Effector memory CD8-positive, alpha-beta T cell (primary cell): ENCODE measurements at places on chromosomes 5 and 9.

GRCh38 chr5:112848116-112848811 lies 12.8 kb upstream of the SRP19 start:
- H3K4me1 ChIP-seq = peaks cover 3% of the 10 kb centered on the region
- no peak overlapping the region for H3K27ac ChIP-seq

DNA sequence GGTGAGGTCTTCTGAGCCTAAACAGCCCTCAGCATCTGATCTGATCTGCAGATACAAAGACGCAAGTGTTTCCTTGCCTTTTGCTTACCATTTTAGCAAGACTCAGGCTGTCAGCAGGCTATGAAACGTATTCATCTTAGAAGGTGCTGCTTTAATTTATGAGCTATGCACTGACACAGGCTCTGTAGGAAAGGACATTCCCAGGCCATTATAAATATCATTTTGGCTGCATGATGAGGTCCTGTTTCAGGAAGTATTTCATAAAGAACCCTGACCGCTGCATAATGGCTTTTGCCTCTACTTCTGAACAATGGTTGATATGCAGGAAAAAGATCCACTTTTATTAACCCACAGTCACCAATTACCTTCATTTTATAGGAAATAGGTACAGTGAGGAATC lies 98.4 kb upstream of the CAST start:
- H3K27ac ChIP-seq = no peak overlapping the region
- no peak for DNase-seq
- H3K36me3 ChIP-seq = no peaks in the 10 kb centered on the region
- H3K4me3 ChIP-seq = no peak overlapping the region
- no peaks in the 10 kb centered on the region for H3K4me1 ChIP-seq
- H3K27me3 ChIP-seq = no peaks in the 10 kb centered on the region

DNA sequence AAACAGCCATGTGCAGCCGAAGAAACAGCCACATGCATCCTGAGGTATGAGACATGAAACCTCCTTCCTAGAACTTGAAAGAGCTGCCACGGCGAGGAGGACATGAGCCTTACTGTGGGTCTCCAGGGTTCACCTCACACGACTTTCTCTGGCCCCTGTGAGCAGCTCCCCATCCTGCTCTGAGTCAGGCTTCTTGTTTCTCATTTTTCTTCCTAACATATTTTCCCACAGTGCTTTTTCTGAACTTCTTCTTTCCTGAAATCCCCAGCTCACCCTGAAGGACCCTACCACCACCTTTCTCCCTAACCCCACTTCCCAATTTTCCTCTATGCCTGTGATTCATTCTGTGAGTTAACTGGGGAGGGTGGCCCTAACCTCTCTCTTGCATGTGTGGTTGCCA lies 33.7 kb upstream of the ADRB2 start:
- no peak for DNase-seq
- H3K4me3 ChIP-seq = no peak overlapping the region
- H3K27me3 ChIP-seq = peaks cover 5% of the 10 kb centered on the region
- no peak overlapping the region for H3K27ac ChIP-seq
- no peaks in the 10 kb centered on the region for H3K36me3 ChIP-seq

GRCh38 chr9:70954126-70954525 lies 167.3 kb downstream of the TRPM3 start:
- H3K4me1 ChIP-seq = no peaks in the 10 kb centered on the region
- H3K27me3 ChIP-seq = no peaks in the 10 kb centered on the region
- no peak overlapping the region for H3K4me3 ChIP-seq
- H3K27ac ChIP-seq = no peak overlapping the region
- DNase-seq = no peak
- no peaks in the 10 kb centered on the region for H3K36me3 ChIP-seq

GRCh38 chr9:109725460-109725859 lies 54.5 kb upstream of the PALM2AKAP2 start:
- H3K36me3 ChIP-seq = no peaks in the 10 kb centered on the region
- no peak overlapping the region for H3K4me3 ChIP-seq
- H3K4me1 ChIP-seq = no peaks in the 10 kb centered on the region
- no peaks in the 10 kb centered on the region for H3K27me3 ChIP-seq
- DNase-seq = no peak

DNA sequence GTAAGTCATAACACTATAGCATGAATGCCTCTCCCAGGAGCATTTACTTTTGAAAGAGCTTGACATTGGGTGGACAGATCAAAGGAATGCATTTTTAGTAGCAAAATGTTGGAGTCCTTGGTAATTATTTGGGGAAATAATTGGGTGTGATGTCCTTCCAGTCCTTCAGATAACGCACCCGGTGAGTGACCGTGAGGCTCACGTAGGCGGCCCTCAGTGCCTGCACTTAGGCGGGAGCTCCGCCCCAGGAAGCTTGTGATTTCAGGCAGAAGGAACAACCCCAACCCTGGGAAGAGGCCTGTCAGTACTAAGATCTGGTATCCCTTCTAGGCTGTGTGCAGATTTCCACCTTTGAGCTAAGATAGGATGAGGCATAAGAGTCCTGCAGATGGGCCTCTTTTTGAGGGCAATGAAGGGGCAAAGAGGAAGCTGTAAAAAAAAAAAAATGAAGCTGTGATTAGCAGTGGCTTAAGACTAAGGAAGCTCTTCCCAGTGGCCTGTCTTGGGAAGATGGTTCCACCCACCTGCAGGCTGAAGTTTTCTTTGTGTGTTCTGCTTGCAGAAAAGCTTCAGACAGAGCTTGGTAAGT lies 14.9 kb downstream of the BTNL9 start:
- H3K4me3 ChIP-seq = no peak overlapping the region
- H3K4me1 ChIP-seq = peaks cover 18% of the 10 kb centered on the region
- H3K27me3 ChIP-seq = peaks cover 96% of the 10 kb centered on the region
- no peak overlapping the region for H3K27ac ChIP-seq
- peaks cover 9% of the 10 kb centered on the region for H3K36me3 ChIP-seq

DNA sequence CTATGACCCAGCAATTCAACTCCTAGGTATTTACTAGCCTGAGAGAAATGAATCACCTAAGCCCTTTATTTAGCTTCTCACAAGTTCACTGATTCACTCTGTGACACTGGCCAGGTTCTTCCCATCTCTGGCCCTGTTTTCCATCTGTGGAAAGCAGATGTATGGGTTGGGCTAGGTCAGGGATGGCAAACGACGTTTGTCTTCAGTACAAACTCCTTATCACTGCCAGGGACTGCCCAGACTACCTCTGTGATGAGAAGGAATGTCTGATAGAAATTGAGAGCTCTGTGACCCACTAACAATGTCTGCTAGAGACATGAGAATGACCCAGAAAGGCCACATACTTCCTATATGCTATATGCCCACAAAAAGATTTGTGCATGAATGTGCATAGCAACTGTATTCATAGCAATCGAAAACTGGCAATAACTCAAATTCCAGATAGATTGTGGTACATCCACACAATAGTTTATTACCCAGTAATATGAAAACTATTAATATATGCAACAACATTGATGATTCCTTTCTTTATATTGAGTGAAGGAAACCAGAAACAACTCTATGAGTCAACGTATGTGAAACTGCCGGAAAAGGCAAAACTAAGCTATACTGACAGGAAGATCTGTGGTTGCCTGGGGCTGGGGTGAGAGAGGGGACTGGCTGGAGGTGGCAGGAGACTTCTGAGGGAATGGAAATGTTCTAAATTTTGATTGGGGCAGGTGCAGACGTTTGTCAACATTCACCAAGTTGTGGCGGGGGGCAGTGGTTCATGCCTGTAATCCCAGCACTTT lies 32.0 kb upstream of the ADAM19 start:
- H3K4me1 ChIP-seq = peaks cover 29% of the 10 kb centered on the region
- DNase-seq = peak; percentile 45
- peaks cover 12% of the 10 kb centered on the region for H3K36me3 ChIP-seq
- H3K27ac ChIP-seq = peak overlapping the region; percentile 92
- H3K4me3 ChIP-seq = peak overlapping the region; percentile 58

GRCh38 chr9:111356481-111357244 lies 26.6 kb upstream of the OR2K2 start:
- no peak overlapping the region for H3K27ac ChIP-seq
- no peaks in the 10 kb centered on the region for H3K27me3 ChIP-seq
- no peaks in the 10 kb centered on the region for H3K4me1 ChIP-seq
- H3K36me3 ChIP-seq = peaks cover 3% of the 10 kb centered on the region
- no peak overlapping the region for H3K4me3 ChIP-seq
- no peak for DNase-seq

DNA sequence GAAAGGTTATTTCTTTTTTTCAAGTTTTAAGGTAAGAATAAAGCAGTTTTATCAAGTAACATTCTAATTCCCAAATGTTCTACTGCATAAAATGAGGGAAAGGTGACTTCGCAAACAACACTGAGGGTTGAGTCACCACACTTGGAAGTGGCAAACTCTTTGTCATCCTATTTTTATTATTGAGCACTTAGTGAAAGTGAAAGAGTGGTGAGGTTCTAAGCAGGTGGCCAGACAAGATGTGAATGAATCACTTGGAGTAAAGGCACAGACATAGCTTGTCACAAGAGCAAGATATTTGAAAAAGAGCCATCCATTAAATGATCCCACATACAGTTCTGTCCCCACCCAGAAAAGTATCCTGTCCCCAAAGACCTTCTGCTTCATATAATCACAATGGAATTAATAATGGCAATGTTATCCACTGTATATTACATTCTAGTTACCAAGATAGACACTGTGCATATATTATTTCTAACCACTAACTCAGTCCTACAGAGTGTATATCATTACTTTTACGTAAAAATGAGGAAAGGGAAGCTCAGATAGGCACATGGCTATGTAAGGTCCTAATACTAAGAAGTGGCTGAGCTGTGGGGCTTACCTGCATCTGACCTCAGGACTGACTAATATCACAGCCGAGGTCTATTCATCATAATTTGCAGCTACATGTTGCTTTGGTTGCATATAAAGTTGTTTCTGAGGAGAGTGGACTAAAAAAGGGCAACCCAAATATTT lies 730.4 kb upstream of the MEF2C start:
- no peaks in the 10 kb centered on the region for H3K4me1 ChIP-seq
- no peaks in the 10 kb centered on the region for H3K36me3 ChIP-seq
- H3K4me3 ChIP-seq = no peak overlapping the region
- no peaks in the 10 kb centered on the region for H3K27me3 ChIP-seq
- H3K27ac ChIP-seq = no peak overlapping the region
- DNase-seq = no peak

DNA sequence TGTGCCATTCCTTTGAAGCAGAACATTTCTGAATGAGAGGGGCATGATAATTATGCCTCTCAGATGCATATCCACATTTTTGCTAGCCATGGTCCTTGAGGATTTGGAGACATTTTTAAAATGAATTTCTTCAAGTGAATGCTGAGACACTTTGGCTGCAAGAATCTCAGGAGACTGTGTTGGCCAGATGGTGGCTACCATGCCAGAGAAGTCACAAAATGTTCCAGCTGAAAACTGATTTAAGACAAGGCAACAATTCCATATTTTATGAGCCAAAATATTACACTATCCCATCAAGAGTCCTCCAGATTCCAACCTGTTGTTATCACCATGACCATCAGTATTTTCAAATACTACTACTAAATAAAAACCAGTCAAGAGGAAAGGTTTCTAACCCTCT lies 859.5 kb upstream of the DMAC1 start:
- no peaks in the 10 kb centered on the region for H3K27me3 ChIP-seq
- no peaks in the 10 kb centered on the region for H3K4me1 ChIP-seq
- no peaks in the 10 kb centered on the region for H3K36me3 ChIP-seq
- DNase-seq = no peak
- H3K27ac ChIP-seq = no peak overlapping the region

DNA sequence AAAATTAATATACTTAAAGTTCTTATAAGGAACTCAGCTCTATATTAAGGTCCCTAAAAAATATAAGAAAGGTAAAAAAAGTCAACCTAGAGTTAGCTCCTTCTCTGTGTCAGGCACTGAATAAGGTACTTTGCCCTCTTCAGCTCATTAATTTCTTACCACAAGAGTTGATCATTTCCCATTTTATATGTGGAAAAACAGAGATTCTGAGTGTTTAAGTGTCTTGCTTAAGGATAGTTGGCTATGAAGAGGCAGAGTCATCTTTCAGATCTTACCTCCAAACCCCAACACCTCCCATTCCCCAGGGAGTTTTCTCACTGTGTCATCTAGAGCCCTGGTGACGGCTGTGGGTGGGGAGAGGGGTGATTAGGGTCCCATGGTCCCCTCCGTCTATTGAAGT lies 40.6 kb downstream of the INSYN2B start:
- H3K4me1 ChIP-seq = peaks cover 19% of the 10 kb centered on the region
- no peak for DNase-seq
- H3K4me3 ChIP-seq = no peak overlapping the region
